Activated CD4-positive, CD25-positive, alpha-beta regulatory T cell (primary cell): ENCODE measurements at places on chromosomes 3 and 15.

GRCh38 chr3:112633757-112634156 is 7.2 kb downstream of the CCDC80 start:
- no peak for DNase-seq

- no peak for DNase-seq
Measured at GRCh38 chr3:10521772-10522441, 16.5 kb upstream of the ATP2B2 start.

GRCh38 chr3:177921153-177921552 is 615.1 kb upstream of the KCNMB2 start:
- DNase-seq, result no peak

GRCh38 chr3:155196131-155197021 is 97.1 kb downstream of the STRIT1 start:
- DNase-seq, result no peak

DNA sequence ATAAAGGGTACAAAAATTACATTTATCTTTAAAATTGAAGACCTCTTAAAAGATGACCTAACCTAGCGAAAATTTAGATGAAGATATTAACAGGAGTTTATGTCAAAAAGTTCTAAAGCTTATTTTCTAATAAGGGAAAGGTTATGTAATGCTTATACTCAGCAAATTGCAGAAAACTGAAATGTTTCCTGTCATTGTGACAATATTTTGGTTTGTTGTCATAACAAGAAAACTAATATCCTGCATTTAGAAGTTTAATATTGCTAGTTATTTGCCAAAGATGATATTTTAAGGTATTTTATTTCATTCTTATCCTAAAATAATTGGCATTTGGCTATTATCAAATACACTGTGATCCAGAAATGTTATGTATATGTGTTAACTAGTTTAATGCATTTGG is 294.5 kb downstream of the C3orf38 start:
- DNase-seq, result no peak

- DNase-seq, result no peak
Measured at GRCh38 chr3:38645076-38645475, 4.4 kb downstream of the SCN5A start.

- no peak for DNase-seq
Measured at GRCh38 chr3:54691289-54691771, 236.5 kb downstream of the LRTM1 start.

DNA sequence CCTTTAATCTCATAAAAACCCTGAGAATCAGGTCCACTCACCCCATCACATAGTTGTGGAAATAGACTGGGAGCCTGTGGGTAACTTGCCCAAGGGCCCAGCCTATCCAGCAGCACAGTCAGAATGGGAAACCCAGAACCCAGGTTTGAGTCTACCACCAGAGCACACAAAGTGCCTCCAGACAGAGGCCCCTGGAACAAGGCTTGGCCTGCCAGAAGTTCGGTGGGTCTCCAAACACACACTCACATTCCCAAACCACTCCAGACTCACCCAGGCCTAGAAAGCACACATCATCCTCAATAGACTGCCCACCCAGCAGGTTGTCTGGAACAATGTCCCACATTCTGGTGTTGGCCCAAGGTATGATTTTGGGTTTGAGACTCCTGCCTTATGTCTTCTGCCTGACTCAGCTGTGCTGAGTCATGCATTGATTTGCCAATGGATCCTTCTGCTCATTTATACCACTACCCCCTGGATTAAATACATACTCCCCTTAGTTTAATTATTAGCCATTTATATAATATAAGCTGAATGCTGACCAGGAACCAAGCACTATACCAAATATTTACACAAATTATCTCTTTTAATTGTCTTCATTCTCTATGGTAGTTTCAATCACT is 4.5 kb downstream of the SLC12A8 start:
- DNase-seq, result no peak

DNA sequence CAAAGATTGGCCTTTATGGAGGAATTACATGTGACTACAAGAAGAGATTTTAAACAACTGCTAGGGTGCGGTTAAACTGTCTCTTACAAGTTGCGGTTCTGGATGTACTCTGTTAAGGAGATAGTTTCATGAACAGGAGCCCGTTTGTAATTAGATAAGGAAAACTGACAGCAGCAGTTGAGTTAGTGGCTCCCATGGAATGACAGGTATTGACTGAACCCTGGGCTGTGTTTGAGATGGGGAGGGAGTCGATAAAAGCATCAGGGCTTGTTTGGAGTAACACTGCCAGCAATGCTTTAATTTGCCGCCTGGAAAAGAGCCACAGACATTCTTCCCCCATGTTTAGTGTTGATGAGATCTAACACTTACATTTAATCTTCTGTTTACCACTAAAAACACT is 139.9 kb downstream of the ROBO2 start:
- DNase-seq, result no peak

- DNase-seq, result no peak
Measured at GRCh38 chr15:93640411-93640962, 551.5 kb upstream of the RGMA start.

DNA sequence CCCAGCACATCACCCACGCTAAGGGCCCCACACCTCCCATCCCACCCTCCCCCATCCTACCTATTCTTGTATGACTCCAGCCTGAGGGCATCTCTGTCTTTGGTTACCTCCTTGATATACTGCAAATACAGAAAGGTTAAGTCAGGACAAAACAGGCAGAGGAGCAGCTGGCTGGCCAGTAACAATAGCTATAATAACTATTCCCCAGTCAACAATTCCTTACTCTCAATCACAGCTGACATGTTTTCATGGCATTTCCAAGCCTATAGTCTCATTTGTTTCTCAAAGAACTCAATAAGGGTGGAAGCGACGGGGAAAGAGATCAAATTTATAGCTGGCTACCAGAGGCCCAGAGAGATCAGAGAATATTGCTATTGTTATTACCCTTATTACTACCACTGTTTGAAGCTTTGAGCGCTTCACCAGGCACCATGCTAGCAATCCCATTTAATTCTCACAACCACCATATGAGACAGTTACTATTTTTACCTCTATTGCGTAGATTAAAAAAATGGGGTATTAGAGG is 93.0 kb upstream of the C2CD4B start:
- DNase-seq, result no peak

- no peak for DNase-seq
Measured at GRCh38 chr15:40925863-40926658, 3.1 kb upstream of the DLL4 start.

GRCh38 chr3:9732080-9732739 is 675 bp downstream of the BRPF1 start:
- DNase-seq, result peak; percentile 16

DNA sequence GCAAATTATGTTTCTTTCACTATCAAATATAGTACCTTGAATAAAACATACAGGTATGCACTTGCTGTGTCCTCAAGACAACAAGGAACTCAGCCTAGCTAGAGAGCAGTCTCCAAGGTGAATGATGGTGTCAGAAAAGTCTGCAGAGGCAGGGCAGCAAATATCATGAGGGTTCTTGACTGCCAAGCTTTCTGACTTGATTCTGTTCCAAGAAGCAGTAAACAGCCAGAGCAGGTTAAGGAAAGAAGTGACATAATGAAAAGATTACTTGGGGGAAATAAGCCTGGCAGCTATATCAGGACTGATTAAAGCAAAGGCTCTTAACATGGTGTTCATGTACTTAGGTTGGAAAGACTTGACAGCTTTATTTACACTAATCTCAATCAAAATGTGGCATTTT is 192.2 kb upstream of the GADL1 start:
- no peak for DNase-seq

DNA sequence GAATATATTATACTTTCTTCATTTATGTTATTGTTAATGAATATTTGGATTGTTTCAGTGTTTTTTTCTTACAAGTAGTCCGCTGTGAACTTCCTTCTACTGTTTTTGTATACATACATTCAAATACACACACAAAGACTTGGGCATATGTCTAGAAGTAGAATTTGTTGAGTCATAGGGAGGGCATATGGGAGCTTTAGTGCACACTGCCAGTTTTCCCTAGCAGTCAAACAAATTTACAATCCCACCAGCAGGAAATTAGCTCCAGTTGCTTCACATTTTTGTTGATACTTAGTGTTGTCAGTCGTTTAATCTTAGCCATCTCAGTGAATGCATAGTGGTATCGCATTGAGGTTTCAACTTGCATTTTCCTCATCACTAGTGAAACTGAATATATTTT is 492.3 kb downstream of the DIPK2A start:
- DNase-seq, result no peak

DNA sequence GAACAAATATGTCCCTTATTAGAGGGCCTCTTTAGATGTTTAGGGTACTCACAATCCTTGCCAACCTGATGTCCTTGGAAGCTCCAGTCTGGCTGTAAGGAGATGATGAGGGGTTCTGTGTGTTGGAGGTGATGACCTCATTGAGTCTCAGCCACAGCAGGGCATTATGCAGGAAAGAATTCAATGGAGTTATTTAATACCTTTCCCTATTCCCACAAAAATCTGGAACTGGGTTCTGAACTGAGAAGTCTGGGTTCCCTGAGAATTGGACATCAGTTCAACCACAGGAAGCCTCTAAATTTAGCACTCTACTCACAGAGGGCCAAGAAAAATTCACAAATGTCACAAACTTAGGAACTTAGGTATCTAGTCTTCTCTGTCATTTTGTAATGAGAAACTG is 36.9 kb downstream of the SLC35A5 start:
- DNase-seq, result no peak
